Cerebellum (tissue), 4 donors: ENCODE measurements at places on chromosomes 3 and 15. TPM values are rescaled to one million over a fixed set of nuclear protein-coding genes. Genes with fewer than 3 reads are reported as not detected.
A peak's percentile ranks its signal among the peaks of the same experiment; 100 is the strongest.

GRCh38 chr15:93610944-93611343, 521.9 kb upstream of the RGMA start:
- no peak for DNase-seq

NME9 gene
- total RNA-seq, result 6.4 TPM

- no peak for DNase-seq
Observed at GRCh38 chr3:114034211-114034610, 22.1 kb downstream of the CCDC191 start.

GRCh38 chr3:172296248-172296974, 151.8 kb downstream of the GHSR start:
- DNase-seq, result no peak

DNA sequence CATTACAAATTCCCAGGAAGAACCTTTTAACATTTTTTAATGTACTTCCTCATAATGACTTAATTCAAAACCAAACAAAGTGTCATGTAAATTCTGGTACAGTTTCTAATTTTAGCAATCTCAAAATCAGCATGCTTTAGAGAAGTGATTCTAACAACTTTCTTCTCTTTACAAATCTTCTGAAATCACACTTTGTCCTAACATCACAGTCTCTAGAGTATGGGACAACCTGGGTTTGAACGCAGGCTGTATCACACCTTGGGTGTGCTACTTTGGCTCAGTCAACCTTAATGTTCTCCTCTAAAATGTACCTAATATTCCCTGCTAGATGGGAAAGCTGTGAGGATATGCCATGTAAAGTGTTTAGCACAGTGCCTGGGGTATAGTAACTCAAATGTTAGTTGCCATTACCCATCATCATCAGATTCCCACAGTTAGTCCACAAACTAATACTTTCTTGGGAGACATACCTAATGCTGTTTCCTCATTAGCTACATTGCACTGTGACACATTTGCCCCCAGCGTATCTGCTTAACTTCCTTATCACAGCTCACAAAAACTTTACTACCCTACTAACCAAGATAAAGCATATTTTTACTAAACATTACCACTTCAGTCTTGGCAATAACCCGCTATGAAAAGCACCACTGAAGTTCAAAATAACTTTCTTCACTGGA, 3.1 kb downstream of the TSPAN3 start:
- no peak for DNase-seq

GHSR gene
- total RNA-seq, result not detected

DNA sequence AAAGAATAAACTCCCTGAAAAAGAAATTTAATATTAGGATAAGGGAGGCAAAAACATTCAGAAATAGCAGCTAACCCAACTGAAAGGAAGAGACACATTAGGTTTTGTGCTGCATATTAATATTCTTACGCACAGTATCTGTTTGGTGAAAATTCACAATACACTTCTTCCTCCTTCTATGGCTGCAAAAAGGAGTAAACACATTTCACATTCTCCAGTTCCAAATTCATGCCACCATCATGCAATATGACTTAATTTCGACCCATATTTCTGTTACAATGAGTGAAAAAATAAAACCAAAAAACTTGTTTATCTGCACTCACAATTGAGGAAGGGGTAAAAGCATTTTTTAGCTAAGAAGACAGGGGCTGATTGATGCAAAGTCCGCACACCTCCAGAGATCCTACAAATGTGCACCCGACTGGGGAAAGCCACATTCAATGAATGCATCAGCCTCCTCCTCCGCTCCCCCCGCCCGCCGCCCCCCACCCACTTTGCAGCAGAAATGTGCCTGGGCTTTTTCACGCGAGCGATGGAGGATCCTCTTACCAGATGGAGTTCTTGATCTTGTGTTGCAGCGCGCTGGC, 1.0 kb downstream of the RFX7 start:
- peak; percentile 15 for DNase-seq

- no peak for DNase-seq
Observed at GRCh38 chr3:72348357-72348756, 499.9 kb downstream of the SHQ1 start.

LARP6 gene
- 5.1 TPM for total RNA-seq

ISLR gene
- total RNA-seq, result 41.0 TPM

GRCh38 chr15:44296625-44297524, 8.4 kb downstream of the GOLM2 start:
- DNase-seq, result no peak

DNA sequence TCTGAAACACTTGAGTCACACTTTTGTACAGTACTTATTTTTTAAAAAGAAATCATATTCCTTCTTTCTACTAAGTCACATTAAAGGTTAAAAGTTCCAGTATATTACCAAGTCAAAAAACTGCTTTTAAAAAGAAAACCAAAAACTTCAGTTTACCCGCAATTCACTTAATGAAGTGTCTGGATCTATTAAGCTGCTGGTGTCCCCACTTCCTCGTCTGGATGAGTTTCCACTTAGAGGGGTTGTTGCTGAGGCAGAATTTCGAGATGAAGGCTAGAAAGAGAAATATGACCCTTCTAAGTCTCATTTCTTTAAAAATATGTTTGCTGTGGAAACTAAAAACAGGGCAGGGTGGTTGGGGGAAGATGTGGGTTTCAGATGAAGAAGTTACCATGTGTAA, 79.7 kb downstream of the LRRFIP2 start:
- DNase-seq, result no peak

UBA3 gene
- total RNA-seq, result 82.3 TPM

SNURF gene
- total RNA-seq, result 100 TPM

DNA sequence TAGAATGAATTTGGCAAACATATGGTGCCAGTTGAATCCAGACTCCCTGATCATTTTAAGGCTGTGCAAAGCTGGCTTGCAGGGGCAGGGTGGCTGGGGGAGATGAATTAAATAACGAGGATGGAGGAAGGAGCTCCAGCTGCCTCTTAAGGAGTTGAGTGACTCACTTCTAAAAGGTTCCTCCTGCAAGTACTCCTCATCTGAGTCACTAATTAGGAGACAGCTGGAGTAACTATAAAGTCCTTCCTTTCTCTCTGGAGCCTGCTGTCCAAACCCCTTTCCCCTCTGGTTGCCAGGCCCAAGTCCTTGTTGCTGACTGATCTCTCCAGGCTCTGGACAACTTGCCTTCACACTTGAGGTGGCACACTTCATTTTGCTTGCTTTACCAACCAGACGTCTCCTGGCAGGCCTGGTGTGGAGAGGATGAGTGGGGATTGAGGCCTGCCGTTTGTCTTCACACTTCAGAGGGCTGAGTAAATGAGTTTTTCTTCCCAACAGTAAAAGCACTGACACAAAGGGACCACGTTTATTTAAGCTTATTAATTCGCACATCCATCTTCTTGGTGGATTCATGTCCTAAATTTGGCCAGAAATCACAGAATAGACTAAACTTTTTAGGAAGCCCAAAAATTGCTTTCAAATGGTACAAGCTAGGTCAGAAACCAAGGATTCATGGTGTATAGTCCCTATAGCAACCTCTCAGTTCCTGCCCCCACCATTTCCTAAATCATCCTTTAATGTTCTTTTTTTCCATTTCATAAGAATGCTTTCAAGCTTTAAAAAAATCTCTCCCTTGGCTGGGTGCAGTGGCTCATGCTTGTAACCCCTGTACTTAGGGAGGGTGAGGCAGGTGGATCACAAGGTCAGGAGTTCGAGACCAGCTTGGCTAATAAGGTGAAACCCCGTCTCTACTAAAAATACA, 90.5 kb upstream of the MYRIP start:
- no peak for DNase-seq

GRCh38 chr3:154795582-154795981, 284.5 kb upstream of the MME start:
- DNase-seq, result no peak

DNA sequence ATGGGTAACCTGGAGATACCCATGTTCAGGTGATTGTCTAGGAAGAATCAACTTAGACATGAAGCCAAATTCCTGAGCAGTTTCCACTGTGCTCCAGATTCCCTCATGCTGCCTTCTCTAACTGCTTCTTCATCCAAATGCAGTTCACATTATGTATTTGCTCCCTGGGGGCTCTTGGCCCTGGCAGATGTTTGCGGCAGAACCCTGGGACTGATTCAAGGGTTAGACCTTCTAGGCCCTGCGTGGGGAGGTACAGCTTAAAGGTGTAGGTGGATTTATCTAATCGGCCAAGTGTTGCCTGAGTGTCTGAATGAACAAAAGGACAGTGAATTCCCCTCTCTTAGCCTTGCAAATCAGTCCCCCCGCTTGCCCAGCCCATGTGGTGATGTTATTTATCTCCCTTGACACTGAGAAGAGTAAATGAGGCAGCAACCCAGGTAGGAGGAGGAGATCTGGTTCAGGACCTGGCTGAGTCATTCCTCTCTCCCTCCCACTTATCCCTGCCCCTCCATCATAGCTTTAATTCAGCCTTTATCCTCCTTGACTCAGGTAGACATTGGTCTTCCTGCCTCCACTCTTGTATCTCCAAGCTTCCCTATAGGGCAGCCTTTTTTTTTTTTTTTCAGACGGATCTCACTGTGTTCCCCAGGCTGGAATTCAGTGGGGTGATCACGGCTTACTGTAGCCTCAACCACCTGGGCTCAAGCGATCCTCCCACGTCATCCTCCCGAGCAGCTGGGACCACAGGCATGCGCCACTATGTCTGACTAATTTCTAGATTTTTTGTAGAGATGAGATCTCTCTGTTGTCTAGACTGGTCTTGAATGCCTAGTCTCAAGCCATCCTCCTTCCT, 54.8 kb downstream of the MAGEF1 start:
- no peak for DNase-seq

RBP2 gene
- not detected for total RNA-seq

DNA sequence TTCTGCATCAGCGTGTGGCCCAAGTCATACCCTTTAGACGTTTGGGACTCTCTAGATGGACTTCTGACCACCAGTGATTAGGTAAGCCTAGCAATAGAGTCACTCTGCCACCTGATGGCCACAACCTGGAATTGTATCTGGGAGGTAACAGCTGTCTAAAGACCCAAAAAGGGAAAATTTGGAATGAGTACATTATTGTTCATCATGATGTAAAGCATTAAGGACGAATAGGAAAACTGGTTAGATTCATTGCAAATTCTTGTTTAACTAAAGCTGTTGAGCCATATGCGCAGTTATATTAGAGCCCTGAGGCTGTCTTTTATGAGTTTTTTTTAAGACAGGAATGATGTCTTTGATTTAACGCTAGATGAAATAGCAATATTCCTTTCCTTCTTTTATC, 63.6 kb downstream of the FAM81A start:
- DNase-seq, result no peak

HOMER2 gene
- total RNA-seq, result 53.0 TPM

DNA sequence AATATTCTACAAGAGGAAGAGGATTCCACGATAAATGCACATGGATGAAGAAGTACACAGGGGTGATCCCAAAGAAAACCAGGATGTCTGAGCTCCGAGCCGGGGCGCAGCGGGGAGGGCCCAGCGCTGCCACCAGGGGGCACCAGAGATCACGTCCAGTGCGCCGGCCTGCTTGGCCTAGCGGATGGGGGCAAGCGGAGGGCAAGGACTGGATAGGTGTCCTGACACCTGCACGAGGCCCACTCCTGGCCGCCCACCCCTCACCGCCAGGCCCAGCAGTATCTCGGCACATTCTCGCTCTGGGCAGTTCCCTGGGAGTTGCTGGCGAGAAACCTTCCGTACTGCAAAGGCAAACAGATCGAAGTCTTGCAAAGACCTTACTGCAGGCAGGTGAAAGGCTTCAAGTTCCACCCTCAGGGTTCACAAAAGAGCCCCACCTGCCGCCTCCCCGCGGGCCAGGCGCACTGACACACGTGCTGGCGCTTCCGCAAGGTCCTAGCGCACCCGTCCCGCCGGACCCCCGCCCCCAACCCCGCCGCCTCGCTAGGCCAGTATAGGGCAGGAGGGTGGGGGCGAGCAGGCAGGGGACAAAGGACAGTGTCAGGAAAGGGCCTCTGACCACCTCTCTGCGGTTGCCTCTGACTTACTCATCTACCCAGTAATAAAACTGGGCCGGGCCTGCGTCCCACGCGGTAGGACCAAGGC, 3.3 kb downstream of the ANKRD63 start:
- DNase-seq, result peak; percentile 84

DNA sequence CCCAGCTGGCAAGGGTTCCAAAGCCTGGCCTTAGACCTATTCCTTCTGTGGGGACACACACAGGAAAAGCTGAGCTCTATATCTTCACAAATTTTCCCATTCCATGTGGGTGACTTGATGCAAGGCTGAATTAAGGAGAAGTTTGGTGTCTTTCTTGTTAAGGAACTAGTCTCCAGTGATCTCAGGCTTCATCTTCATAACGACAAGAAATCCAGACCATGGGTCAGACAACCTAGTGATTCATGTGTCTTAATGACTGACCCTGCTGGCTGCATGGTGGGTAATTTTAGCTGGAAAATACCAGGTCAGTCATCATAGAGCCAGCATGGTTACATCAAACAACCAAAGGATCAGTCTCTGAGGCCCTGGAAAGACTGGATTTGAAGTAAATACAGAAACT, 112.7 kb upstream of the SLC4A7 start:
- DNase-seq, result no peak

SH3GL3 gene
- 23.7 TPM for total RNA-seq

- DNase-seq, result no peak
Observed at GRCh38 chr3:117903226-117903625, 1131.4 kb downstream of the IGSF11 start.

BLM gene
- total RNA-seq, result 5.6 TPM

- no peak for DNase-seq
Observed at GRCh38 chr3:174169736-174170135, 689.4 kb upstream of the NAALADL2 start.

C3orf85 gene
- total RNA-seq, result not detected

DNA sequence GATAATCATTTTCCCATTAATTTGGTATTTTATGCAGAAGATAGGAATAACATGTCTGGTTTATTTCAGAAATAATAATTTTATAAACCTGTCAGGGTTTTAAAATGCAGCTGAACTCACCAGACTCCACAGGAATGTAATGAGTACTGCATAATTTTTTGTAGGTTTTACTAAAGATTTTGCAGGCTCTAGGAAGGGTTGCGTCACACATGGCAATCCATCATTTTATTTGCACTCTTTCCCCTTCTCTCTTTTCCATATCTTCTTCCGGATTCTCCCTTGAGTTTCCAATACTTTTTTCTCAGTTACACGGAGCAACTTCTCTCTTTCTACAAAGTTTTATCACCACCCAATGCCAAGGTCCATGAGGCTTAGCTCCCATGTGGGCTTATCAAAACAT, 234.7 kb downstream of the NFKBIZ start:
- DNase-seq, result no peak

DNAJC13 gene
- 78.2 TPM for total RNA-seq

- DNase-seq, result no peak
Observed at GRCh38 chr3:52539010-52539653, 2.7 kb downstream of the UQCC5 start.

GRCh38 chr15:31004220-31004733, 12.8 kb upstream of the MTMR10 start:
- DNase-seq, result no peak
